ENCODE measurements at places on chromosomes 7 and 10.

DNA sequence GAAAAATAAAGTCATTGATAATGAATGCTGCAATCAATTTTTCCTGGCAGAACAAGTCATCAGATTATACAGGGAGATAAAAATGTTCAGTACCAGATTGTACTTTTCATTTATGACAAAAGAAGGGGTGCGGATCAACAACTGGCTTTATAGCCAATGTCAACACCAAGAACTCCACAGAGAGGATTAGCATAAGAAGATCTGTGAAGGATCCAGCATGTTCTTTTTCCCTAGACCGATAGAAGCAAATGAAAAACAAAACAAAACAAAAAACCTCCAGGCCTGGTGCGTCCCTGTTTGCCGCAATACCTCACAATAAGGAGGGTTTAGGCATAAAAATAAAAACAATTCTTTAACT lies 34.7 kb upstream of the PRKAR2B start:
- no peak for DNase-seq

DNA sequence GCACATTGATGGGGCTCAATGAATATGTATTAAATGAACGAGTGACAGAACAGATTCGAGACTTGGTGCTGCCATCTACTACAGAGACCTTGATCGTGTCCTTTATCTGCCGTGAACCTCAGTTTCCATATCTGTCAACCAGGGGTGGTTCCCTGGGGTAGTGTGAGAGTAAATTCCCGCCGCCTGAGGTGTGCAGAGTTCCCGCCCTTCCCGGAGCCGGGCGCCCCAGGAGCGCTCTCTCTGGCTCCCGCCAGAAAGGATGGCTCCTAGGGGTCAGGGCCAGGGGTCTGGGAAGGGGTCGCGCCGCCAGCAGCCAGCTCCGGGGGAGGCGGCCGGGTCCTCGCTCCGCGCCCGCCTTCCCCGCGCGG lies 333 bp upstream of the PLCE1 start:
- no peak for DNase-seq

DNA sequence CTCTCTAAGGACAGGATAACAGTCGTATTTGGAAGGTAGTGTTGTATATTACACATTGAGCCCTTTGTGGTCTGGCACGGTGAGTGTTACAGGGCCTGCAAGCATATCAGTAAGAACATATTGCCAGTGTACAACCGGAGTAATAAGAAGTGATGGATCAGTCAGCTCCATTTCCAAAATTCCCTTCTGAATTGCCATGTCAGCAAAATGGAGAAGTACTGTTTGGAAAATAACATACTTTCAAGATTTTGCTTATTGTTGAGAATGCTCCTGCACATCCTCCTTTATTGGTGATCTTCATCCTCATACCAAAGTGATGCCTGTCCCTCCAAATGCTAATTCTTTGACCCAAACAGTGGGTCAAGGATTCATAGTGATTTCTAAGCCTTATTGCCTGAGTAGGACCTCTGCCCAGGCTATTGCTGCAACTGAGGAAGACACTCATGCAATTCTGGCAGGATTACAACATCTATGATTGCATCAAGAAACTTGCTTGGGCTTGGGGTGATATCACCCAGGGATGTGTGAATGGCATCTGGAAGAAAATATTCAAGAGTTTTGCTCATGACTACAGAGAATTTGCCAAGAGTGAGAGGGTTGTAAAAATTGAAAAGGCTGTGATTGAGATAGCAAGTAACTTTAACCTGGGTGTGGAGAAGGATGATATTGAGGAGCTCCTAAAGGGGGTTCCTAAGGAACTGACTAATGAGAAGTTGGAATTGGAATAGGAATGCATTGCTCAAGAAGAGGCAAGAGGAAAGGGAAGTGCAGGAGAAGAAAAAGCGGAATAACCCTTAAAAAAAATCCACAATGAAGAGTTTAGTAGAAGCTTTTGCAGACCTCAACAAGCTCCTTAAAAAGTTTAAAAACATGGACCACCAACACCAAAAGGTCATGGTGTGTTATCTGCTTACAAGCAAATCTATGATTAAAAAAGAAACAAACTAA lies 452.2 kb upstream of the SORCS1 start:
- no peak for DNase-seq

DNA sequence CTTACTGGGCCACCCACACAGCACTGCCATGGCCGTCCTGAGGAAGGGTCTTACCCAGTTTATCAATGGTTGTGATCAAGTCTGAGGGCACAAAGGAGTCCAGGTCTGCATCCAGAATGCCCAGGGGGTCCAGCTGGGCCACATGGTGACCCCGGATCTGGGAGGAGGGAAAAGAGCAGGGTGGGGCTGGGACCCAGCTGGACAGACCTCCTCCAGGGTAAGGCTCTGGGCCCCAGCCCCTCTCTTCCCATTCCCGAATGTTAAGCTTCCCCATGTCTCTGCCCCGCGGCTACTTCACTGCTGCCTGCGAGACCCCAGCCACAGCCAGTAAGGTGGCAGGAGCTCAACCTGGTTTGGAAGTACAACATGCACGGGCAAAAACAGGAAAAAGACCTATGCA lies 9.5 kb downstream of the OGDHL start:
- DNase-seq: no peak

DNA sequence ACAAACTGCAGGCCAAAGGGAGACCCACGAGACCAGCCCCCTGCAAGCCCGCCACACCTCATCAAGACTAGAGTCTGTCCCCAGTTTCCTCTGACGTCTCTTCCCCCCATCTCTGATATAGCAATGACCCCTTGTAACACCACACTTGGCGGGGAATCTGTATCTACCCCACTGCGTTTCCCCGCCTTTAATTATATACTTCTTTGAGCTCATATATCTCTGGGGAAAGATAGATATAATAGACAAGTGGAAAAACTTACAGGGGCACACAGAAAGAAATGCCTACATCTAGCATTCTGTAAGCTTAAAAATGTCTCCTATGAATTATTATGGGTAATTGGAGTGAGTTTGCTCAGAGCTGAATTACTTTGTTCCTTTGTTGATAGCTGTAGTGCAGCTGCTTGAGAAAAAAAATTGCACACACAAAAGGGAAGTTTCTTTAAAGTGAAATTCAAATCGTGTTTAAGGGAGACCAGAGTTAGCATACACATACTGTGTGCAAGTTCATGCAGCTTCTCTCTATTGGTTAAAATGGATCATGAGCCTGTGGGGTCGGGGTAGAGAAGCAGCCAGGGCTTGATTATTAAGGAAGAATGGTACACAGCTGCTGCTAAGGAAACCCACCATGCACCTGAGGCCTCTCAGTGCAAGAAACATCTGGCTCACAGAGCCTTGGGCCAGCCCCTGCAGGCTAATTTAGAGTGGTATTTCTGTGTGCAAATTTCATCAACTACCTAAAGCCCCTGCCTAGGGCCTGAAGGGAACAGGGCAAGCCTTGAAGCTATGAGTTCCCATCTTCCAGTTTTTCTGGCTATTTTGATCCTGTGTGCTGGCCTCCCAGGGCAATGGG lies 32.5 kb downstream of the CDCA7L start:
- no peak for DNase-seq
